ENCODE measurements at places on chromosomes 6 and 20. TPM values are rescaled to one million over a fixed set of nuclear protein-coding genes. Genes with fewer than 3 reads are reported as not detected.

DNA sequence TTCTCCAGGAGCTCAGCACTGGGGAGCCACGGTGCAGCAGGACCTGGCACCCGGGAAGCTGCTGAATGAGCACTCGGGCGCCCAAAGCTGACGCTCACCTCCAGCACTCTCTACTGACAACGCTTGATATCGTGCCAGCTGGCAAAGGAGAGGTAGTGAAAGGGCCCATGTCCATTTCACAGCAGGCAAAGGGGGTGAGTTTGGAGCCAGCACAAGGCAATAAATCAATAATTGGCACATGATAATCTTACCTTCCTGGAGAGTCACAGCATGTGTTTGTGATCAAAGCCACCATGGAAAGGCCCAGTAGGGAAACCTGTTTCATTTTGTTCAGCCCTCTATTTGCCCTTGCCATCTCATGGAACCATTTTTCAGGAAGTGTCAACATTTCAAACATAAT, 23.3 kb upstream of the SMIM26 start:
- DNase-seq, result no peak

The C6orf132 gene
- 16.3 TPM for total RNA-seq

The C6orf118 gene
- not detected for total RNA-seq

DNA sequence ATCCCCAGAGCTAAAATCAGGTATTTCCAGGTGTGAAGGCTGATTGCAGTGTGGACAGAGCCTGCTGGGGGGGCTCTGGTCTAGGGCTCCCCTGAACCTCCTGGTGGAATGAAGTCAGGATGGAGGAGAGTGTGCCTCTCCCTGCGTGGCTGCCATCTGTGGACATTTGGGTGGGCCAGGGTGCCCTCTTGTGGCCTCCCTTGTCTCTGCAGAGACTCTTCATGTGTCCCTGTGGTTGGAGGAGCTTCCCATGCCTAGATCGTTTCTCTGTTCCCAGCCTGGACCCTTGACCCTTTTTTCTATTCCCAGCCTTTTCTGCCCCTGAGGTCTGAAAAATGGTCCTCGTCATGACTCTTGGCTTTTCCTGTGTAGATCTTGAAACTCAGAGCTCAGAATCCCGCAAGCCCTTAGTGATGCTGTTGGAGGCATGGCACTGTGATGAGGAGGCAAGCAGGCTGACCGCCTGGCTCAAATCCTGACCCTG, 9.9 kb upstream of the PSMF1 start:
- DNase-seq, result peak; percentile 9

GRCh38 chr6:14595751-14596150, 478.2 kb downstream of the CD83 start:
- DNase-seq, result no peak

The DUSP15 gene
- not detected for total RNA-seq

The ERVFRD-1 gene
- total RNA-seq, result not detected

DNA sequence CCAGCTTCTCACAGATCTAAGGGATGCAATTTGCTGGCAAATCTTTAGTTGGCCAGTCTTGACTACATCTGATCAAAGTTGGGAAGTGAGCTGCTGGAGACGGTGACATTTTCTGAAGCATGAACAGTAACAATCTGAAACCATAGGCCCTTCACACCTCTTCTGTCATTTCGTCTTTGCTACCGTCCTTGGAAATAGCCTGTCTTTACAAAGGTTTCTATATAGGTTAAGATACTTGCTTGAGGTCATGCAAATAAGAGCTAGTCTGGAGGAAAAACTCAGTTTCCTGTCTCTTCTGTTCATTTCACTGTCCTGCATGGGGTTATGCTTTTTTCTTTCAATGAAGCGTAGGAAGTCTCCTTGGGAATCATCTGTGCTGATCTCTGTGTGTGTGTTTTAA, 55.6 kb downstream of the CARMIL1 start:
- no peak for DNase-seq

The CDH4 gene
- total RNA-seq, result 6.4 TPM

DNA sequence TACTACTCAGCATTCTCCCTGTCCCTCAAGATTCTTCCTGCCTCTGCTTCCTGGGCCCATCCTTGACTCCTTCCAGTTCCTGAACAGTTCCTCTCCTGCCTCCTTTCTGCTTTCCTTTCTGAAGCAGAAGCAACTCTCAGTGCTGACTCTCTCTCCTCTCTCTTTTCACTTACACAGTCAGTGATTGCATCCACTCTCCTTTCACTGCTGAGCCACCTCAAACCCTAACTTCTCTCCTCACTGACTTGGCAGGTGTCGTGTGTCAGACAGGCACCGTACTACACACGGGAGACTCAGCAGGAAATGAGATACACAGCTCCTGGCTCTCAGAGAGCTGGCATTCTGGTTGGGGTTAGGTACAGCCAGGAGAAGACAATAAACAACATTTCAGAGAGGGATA, 5.6 kb downstream of the ABHD16A start:
- DNase-seq, result no peak

- DNase-seq, result peak; percentile 76
Observed at GRCh38 chr6:73041051-73041450, 184.2 kb downstream of the KHDC1L start.

GRCh38 chr20:52905241-52905994, 66.7 kb upstream of the TSHZ2 start:
- DNase-seq, result no peak

- no peak for DNase-seq
Observed at GRCh38 chr6:135018052-135018451, 36.6 kb downstream of the HBS1L start.

DNA sequence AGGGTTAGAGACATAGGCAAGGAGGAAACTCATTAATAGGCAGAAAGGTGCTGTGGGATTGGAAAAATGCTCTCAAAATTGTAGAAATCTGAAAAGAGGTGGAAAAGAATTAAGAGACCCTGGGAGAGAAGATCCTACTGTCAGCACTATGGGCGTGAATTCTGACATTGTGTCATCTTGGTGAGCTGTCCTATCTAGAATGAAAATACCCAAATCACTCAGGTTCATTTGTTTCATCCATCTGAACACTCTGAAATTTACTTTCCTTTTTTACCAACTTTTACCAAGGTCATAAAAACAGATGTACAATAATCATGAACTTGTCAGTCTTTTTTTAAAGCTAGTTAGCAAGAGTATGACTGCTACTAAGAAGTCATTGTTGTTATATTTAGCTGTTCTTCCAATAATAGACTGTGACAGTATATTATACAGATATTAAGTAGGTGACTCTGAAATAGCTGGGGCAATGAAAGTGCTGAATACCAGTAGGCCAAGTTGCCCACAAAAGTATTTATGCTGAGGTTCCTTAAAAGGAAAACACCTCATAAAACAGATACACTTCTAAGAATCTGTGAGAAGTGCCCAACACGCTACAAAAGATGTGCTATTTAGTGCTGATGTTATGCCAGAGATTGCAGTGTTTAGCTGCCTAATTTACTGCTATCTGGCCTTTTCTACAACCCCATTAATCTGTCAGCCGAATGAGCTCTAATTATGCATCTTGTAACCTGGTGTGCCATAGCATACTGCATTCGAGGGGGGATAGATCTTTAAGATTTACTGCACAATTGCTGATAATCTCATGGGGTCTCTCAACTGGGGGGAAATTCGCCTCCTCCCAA, 217.5 kb upstream of the SUPT3H start:
- no peak for DNase-seq

- peak; percentile 58 for DNase-seq
Observed at GRCh38 chr6:138115877-138116660, 8.8 kb upstream of the PERP start.

- DNase-seq, result no peak
Observed at GRCh38 chr20:56540415-56540814, 7.4 kb downstream of the FAM209B start.

DNA sequence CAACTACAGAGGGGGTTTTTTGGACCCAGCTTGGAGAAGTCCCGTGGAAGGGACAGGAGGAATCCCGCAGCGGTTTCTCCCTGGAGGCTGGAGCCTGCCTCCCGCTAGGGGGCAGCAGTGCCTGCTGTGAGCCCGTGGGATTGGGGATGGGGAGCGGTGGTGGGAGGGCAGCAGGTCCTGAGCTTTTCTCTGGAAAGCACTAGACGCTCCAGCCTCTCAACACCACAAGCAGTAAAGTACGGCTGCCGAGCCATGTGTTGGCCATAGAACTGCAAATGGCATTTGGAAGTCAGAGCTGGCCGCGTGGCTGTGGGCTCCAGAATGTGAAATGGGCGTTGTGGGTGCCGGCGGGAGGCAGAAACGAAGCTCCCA, 47.8 kb downstream of the GMPR start:
- no peak for DNase-seq

The VNN1 gene
- total RNA-seq, result 2.2 TPM

DNA sequence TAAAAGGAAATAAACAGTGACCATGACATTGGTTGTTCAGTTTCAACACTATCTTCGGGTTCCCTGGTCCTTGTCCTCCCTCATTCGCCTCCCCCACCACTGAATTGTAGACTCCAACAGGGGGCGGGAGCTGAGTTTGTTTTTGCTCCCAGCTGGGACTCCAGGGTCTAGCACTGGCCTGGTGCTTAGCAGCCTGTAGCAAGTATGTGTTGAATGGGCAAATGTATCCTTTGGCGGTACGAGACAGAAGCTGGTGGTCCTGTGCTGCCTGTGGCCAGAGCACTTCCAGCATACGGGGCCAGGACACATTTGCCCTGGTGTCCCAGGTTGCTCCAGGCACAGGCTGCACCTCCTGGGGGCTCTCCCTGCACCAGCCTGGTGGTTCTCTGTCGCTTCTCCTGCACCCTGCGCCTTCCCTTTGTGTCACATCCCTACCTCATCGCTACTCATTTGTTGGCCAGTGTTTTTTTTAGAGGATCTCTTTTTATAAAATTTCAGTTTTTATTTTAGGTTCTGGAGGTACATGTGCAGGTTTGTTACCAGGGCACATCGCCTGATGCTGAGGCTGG, 40.1 kb downstream of the PHACTR3 start:
- DNase-seq, result no peak

The MACROD2 gene
- 5.0 TPM for total RNA-seq

- DNase-seq, result peak; percentile 52
Observed at GRCh38 chr6:149342525-149342924, 25.0 kb downstream of the TAB2 start.

GRCh38 chr20:57361517-57361916, 10.5 kb downstream of the RAE1 start:
- peak; percentile 65 for DNase-seq

The INSM1 gene
- not detected for total RNA-seq

The ZNF335 gene
- total RNA-seq, result 11.1 TPM

DNA sequence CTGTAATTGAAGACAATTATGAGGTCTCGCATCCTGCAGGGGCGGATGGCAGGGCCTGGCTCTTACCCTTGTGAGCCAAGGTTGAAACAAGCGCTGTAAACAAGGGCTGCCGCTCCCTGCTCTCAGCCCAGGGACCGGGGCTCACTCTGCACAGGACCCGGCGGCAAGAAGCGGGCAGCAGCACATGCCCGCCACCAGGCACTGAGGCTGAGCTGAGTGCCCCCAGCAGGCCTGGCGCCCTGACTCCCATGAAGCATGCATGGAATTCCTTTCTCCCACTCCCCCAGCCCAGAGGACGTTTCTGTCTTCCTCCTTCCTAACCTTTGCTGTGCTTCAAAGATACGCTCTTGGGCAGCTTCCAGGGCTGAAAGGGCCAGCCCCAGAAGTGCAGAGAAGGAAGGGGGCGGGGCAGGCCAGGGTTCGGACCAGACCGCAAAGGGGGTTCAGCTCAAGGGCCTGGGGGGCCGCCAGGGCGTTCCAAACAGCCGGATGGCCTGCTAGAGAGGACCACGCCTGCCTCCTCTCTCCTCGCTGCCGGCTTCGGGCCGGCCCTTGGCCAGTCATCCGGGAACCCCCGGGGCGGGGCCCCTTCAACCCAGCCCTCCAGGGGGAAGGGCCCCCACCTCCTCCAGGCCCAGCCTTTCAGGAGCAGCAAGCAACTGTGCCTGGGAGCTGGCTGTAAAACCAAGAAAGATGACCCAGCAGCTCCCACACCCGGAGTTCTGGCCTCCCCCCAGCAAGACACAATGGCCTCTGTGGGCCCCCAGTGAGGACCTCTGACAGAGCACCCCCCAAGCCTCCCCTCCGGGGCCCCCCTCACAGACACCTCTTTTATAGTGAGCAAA, 109.9 kb downstream of the NOL4L start:
- peak; percentile 87 for DNase-seq

The OLIG3 gene
- total RNA-seq, result not detected

The TPBG gene
- 38.4 TPM for total RNA-seq

GRCh38 chr6:157741321-157741947, 81.6 kb upstream of the SNX9 start:
- no peak for DNase-seq

GRCh38 chr6:14429396-14429795, 311.8 kb downstream of the CD83 start:
- DNase-seq, result no peak

DNA sequence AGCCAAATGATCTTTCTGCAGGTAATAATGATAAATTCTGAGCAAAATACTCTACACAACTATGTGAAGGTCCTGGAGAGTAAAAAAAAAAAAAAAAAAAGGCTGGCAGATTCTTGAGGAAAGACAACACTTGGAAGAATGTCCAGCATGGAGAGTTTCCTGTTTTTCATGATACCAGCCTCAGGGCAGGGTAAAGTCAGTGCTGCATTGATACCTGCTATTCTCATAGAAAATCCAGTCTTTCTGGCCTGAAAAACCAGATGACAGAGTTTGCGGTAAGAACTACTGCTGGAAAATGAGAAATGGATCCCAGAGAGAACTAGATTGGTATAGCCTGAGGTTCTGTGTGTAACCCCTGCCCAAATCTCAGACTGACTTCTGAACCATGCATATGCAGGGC, 89.1 kb downstream of the AFG1L start:
- peak; percentile 14 for DNase-seq

The SLC22A23 gene
- total RNA-seq, result 0.35 TPM

The TXLNB gene
- total RNA-seq, result not detected

DNA sequence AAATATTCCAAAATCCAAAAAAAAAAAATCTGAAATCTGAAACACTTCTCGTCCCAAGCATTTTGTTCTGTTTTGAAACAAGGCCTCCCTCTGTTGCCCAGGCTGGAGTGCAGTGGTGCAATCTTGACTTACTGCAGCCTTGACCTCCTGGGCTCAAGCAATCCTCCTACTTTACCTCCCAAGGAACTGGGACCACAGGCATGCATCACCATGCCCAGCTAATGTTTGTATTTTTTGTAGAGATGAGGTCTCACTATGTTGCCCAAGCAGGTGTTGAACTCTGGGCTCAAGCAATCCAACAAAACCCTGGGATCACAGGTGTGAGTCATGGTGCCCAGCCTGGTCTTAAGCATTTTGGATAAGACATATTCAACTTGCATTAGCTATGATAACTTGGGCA, 13.6 kb downstream of the SESN1 start:
- no peak for DNase-seq

DNA sequence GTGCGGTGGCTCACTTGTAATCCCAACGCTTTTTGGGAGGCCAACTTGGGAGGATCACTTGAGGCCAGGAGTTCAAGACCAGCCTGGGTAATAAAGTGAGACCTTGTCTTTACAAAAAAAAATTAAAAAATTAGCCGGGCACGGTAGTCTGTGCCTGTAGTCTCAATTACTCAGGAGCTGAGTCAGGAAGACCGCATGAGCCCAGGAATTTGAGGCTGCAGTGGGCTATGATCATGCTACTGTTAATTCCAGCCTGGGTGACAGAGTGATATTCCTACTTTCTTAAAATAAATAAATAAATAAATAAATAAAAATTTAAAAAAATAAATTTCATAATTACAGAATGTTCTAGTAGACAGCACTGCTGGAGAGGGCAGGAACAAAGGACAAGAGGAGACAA, 62.4 kb downstream of the DST start:
- no peak for DNase-seq

All from renal cortical epithelial cell (primary cell).